NCI-H2171 treated with DMSO at 0.1 percent for 48 hours (cell line): ENCODE measurements at places on chromosomes 2 and 18.

DNA sequence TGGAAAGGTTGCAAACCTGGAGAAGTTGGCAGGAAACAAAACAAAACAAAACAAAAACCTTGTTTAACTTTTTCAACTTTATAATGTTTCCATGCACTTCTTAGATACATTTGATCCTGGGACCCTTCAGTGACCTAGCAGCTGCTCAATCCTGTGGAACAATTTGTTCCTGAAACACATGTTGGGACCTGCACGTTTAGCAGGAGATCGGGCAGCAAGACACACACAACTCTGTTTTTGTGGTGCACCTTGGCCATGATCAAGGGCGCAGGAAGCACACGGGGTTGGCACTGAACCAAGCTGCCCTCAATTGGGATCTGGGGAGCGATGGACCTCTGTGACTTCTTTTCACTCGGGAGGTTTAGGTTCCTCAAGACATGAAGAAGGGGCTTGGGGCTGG, 268.7 kb downstream of the LOXHD1 start:
- peak; percentile 11 for DNase-seq

DNA sequence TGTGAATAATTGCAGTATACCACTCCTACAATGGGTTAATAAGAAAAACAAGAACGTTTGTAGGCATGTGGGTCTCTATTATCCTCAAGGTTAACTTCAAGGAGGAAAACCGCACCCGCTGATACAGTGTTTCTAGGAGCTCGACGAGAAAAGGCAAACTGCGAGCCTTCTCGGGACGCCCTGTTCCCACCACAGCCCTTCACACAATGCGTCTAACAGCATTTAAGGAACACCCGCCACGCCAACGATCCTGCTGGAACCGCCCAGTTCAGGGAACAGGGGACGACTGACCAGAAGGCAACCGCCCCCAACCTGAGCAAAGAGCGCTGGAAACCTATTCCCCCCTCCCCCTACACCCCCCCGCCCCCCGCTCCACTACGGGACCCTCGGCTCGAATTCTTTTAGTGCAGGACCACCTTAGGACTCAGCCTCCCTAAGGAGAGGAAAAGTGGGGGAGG, 710 bp upstream of the TMSB10 start:
- DNase-seq: peak; percentile 17

- peak; percentile 90 for DNase-seq
Measured at GRCh38 chr18:55300421-55300935, 287.5 kb downstream of the TCF4 start.

GRCh38 chr2:31577143-31577542, 3.6 kb downstream of the SRD5A2 start:
- no peak for DNase-seq

GRCh38 chr2:223772363-223772762, 65.0 kb downstream of the AP1S3 start:
- DNase-seq: no peak

DNA sequence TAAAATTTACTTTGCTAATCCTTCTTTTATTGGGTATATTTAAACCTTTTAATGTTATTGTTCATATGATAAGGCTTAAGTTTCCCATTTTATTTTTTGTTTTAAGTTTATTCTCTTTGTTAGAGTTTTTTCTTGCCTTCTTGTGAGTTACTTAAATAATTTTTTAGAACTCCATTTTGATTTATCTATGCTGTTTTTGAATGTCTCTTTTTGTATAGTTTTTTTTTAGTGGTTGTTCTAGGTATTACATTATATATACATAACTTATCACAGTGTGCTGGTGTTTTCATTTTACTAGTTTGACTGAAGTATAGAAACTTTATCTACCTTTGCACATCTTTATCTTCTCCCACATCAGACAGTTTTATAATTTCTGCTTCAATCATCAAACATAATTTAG, 49.4 kb upstream of the TGFA start:
- no peak for DNase-seq

- DNase-seq: no peak
Measured at GRCh38 chr18:10213526-10213925, 240.9 kb upstream of the APCDD1 start.

DNA sequence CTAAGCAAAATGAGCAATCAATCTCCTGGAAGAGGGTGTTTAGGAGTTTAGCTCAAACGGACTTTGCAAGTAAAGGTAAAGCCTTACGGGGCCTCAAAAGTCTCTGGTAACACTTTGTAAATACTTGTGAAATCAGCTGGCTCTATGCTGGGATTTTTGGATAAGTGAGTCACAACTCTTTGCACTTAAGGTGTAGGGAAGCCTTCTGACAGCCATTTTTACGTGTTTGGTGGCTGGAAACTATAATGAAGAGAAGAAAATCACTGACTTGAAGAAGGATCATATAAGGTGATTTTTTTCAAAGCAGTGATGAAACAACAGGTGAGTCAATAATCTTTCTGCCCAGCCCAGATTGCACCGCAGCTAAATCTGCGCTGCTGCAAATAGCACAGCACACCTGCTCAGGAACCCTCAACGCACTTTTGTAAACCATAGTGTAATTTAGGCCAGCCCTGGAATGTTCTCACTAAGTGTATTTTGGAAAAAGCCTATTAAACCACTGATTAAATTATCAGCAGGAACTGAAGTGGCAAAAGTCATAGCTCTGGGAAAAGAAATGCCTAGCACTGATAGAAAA, 218.8 kb downstream of the AGPS start:
- DNase-seq: no peak

GRCh38 chr2:113370478-113371091, 66.9 kb upstream of the ZNG1B start:
- no peak for DNase-seq

GRCh38 chr2:67900826-67901225, 162.0 kb downstream of the C1D start:
- DNase-seq: no peak

DNA sequence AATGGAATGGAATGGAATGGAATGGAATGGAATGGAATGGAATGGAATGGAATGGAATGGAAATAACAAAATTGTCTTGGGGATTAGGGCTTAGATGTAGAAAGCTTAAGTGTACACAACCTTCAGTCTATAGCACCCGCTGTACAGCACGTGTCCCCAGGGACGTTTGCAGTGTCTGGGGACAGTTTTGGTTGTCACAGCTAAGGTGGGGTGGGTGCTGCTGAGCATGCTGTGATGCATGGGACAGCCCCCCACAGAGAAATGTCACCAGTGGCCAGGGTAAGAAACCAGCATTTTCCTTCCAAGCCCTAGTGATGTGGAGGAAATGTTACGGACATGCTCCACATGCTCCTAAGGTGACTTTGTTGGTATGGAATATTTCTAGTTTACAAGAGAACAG, 70.8 kb downstream of the SH3RF3 start:
- no peak for DNase-seq

DNA sequence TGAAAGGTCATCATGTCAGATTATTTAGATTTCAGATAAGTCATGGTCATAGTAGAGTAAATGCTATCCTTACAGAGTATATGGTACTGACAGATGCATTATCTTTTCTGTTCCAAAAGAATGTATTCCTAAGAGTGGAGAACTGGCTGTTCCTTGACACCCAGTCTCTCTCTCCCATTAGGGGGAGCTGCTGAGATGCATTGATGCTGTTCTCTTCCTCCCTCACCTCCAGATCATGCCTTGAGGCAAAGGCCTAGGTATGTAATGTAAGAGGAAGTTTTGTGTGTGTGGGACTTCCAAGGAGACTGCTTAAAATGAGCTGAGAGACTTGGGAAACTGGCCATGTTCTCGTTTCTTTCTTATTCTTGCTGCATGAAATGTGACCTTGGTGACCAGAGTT, 979.5 kb upstream of the CELF4 start:
- DNase-seq: no peak

- DNase-seq: peak; percentile 21
Measured at GRCh38 chr18:8609659-8610458, 622 bp downstream of the RAB12 start.

- peak; percentile 78 for DNase-seq
Measured at GRCh38 chr2:204967199-204967960, 422.1 kb downstream of the PARD3B start.

DNA sequence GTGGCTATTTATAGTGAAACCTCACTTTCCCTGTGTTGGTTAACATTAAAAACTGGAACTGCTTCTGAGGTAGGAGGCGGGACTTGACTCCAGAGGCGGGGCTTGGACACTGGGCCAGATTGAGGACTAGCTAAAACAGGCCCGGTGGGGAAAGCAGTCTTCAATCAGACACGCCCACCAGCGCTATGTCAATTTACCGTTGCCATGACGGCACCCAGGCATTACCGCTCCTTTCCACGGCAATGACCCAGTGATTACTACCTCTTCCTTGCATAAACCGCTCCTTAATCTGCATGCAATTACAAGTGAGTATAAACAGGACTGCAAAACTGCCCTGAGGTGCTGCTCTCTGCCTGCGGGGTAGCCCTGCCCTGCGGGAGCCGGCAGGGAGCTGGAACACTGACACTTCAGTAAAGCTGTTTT, 35.3 kb downstream of the LRRFIP1 start:
- peak; percentile 70 for DNase-seq

DNA sequence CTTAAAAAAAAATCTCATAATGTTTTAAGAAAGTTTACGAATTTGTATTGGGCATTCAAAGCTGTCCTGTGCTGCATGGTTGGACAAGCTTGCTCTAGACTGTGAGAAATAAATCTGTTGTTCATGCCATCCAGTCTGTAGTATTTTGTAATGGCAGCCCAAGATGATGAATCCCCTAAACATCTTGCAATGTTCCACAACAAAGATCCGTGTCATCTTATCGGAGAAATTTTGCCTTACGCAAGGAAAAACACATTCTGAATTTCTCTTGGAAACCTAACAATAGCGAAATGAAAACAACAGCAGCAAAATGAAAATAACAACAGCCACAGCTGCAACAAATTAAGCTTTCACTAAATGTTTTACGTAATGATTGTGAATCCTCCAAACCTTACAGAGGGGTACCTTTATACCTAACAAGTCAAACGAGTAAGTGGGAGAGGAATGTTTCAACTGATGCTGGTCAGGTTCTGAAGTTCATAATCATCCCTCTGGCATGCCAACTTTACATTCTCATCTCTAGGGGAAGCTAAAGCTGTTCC, 76.1 kb upstream of the RNU4ATAC start:
- no peak for DNase-seq

DNA sequence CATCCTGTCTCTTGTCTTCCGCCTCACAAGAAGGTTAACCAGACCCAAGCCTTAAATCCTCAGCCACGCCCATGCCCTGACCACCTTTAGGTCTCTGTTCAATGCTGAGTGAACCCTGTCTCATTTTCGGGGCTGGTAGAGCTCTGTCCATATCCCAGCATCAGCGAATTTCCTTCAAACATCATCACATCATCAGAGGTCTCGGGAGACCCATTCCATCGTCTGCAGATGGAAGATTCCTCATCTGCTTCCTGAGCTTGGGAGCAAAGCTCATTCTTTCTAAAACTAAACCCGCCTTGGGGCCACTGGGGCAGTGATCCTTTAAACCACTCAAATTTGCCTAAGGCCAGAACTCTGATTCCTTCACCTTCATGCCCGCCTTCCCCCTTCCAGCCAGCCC, 173.7 kb downstream of the TTC32 start:
- no peak for DNase-seq

GRCh38 chr2:197890168-197890567, 85.8 kb downstream of the PLCL1 start:
- DNase-seq: no peak

DNA sequence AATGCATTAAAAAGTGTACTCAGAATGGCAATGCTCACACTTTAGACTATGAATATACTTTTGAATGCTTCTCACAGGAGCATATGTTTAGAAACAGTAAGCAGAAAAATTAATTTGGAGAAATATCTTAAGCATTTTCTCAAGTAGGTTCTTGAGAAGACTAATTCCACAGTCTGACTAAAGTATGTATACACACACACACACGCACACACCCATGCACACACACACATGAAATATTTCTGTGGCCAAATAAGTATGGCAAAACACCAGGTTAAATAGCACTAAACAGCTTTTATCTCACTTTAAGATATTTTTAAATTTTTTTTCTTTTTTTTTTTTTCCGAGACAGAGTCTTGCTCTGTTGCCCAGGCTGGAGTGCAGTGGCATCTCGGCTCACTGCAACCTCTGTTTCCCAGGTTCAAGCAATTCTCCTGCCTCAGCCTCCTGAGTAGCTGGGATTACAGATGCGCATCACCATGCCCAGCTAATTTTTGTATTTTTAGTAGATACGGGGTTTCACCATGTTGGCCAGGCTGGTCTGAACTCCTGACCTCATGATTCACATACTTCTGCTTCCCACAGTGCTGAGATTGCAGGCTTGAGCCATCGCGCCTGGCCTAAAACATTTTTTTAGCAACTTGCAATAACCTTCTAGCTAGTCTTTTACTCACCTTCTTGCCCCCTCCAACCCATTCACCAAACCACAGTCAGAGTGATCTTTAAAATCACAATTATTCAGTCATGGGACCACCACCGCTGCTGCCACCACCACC, 67.5 kb upstream of the SCG2 start:
- no peak for DNase-seq

DNA sequence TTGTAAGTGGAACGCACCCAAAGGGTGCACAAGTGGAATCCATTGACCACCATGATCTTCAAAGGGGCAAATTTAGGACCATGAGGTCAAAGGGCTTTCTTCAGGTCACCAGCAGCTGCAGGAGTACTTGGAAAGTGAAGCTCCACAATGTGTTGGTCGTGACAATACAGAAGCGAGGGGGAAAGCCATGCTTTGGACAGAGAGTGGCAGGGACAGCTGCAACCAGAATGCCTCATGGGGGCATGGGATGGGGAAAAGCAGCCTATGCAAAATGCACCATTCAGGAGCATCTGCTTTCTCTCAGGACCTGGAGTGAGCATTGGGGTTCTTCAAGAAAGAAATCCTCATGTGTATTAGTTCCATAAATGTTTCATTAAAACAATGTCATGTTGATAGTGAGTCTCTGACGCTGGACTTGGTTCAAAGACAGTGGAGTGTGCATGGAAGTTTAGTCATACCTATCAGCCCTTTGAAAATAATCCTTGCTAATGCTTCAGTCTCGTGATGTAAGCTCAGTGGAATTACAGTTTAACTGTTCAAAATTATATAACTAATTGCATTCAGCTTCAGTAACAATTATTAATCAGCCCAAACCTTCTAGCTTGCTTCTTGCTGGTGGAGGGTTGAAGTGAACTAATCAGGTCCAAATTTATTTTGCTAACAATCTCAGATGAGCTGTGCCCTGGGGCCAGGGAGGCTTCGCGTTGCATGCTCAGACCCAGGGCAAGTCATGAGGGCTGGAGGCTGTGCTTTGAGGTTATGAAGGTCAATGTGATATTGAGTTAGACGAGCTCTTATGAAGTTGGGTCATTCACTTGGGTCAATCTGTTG, 41.6 kb downstream of the ACKR3 start:
- DNase-seq: no peak

- DNase-seq: peak; percentile 39
Measured at GRCh38 chr2:27954221-27954673, 63.7 kb downstream of the BABAM2 start.

- no peak for DNase-seq
Measured at GRCh38 chr2:199851501-199851810, 464 bp upstream of the FTCDNL1 start.

- no peak for DNase-seq
Measured at GRCh38 chr18:22838221-22838620, 94.9 kb upstream of the RBBP8 start.
